ENCODE measurements at places on chromosomes 1 and 21.

GRCh38 chr1:168752171-168752832 lies 23.3 kb upstream of the DPT start:
- no peak for DNase-seq

DNA sequence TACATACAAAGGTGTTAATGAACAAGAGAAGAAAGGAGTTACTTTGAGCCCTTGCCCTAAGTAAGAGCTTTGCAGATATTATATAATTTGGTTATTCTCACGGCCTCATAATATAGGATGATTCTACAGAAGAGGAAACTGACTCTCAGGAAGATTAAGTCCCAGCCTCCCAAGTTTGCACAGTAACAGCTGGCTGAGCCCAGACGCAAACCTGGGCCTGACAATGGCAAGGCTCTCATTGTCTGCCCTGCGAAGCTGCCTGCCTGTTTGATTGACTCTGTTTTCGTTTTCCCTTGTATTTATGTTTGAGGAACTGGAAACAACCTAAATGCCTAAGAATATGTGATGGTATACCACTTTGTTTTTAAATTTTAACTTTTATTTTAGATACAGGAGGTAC lies 76.2 kb upstream of the PGBD5 start:
- no peak for DNase-seq

- no peak for DNase-seq
These were observed 29.9 kb upstream of the HJV start for GRCh38 chr1:146051452-146051851.

- peak; percentile 18 for DNase-seq
These were observed 136.2 kb downstream of the BRINP2 start for GRCh38 chr1:177306981-177307380.

DNA sequence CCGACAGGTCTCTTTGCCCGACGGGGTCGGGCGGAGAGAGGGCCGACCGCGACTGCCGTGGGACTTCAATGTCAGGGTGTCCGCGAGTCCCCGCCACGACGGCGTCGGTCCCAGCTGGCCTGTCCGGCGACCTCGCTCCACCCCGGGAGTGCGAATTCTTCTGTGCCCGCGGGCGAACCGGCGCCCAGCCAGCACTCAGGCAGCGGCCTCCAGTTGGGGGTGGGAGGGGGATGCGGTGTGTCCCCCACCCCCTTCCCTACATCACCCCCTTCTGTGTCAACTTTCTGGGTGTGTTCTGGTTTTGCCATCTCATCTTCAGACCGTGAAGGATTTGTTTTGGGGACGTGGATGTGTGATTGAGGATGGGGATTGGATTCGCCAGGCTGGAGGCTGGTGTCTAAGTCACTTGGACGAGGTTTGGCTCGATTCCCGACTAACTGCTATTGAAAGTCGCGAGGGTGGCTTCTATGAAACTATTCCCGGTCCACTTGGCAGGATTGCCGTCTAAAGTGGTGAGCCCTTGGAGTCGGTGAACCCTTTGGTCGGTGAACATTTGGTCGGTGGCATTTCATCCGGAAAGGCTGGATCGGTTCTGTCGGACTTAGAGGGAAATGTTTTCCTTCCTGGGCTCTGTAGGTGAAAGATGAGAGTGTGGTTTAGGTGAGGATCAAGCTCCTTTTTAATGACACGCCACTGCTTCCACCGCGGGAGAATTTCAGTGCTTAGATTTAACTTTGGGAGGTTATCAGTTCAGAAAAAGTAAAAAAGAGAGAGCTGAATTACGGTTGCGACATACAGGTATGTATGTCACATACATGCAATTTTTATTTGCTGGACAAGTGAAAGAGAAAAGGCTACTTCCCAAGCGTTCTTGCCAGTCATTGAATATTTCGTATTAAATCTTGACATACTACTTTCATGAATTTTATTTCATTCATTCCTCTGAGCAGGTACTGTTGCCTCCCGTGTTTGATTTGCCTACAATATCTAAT lies 771 bp downstream of the ABCD3 start:
- DNase-seq, result peak; percentile 47

DNA sequence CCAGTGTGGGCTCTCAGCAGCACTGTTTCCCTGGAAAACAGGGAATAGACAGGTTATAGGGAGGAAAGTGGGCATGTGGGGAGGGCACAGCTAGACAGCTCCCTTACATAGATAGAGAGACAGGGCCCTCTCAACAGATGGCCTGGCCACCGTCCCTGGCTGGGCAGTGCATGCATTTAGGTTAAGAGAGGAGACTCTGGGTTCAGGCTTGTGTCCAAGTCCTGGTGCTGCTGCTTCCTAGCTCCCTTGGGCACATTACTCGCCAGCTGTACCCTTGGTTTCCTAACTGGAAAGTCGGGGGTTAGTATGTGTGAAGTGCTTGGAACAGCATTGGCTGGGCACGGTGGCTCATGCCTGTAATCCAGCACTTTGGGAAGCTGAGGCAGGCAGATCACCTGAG lies 9.1 kb downstream of the PLOD1 start:
- no peak for DNase-seq

- DNase-seq, result no peak
These were observed 26.4 kb downstream of the LHX4 start for GRCh38 chr1:180256341-180257027.

- DNase-seq, result no peak
These were observed 216.2 kb upstream of the SAMSN1 start for GRCh38 chr21:14762327-14762726.

GRCh38 chr1:210496063-210496462 lies 167.4 kb downstream of the HHAT start:
- DNase-seq, result peak; percentile 25

DNA sequence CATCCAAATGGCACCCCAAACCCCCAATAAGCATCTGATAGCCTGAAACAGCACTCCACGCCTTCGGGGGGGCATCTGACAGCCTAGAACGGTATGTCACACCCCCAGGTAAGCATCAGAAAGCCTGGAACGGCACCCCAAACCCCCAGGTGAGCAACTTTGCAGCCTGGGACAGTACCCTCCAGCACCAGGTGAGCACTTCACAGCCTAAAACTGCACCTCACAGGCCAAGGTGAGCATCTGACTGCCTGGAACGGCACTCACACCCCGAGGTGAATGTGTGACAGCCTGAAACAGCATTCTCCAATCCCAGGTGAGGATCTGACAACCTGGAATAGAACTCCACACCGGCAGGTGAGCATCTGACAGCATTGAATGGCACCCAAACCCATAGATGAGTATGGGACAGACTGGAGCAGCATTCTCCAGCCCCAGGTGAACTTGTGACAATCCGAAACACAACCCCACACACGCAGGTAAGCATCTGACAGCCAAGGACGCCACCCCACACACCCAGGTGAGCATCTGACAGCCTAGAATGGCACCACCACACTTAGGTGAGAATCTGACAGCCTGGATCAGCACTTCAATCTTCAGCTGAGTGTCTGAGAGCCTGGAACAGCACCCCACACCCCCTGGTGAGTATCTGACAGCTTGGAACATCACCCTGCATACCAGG lies 18.3 kb upstream of the MMEL1 start:
- no peak for DNase-seq

- DNase-seq, result peak; percentile 73
These were observed 51.5 kb upstream of the VAV3 start for GRCh38 chr1:108016451-108016920.

Measured in cardiac fibroblast (primary cell).